ENCODE measurements at places on chromosomes 6 and 20. TPM values are rescaled to one million over a fixed set of nuclear protein-coding genes. Genes with fewer than 3 reads are reported as not detected.

DNA sequence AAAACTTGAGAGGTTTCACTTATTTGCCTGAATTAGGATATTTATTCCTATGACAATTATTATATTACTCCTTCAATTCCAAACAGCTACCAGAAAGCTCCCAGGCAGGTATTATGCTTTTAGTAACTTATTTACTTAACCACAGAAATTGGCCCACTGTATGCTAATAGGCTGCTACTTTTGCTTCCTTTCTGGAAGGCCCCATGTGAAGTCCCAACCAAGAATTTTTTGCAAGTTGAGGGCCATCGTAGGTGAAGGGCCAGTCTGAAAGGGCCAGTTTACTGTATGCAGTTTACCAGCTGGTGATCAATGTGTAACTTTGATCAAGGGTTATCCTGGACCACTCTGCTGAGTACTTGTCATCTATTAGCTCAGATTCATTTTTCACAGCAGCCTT is 45.0 kb downstream of the EDN1 start:
- H3K4me3 ChIP-seq: no peak overlapping the region
- DNase-seq: no peak

DNA sequence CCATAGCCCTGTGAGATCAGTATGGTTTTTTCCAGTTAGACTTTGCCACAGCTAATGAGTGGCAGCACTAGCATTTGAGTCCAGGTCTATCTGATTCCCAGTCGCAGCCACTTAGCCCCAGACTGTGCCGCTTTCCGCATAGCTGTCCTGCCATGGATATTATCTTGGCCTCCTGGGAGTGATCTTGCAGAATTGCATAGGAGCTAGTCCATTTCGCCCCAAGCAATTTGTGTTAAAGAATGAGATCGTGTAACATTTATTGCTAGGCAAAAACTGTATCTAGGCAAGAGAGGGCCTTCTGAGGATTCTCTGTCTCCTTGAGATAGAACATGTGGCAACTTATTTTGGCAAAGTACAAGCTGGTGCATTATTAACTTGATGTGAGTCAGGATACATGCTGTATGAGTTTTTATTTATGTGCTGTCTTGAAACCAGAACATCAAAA is 74.2 kb downstream of the EZR start:
- peaks cover 64% of the 10 kb centered on the region for H3K36me3 ChIP-seq
- no peak overlapping the region for H3K27ac ChIP-seq
- no peaks in the 10 kb centered on the region for H3K4me1 ChIP-seq
- no peak for DNase-seq
- H3K4me3 ChIP-seq: no peak overlapping the region

GRCh38 chr6:27188061-27188884 is 59.2 kb upstream of the PRSS16 start:
- no peaks in the 10 kb centered on the region for H3K36me3 ChIP-seq
- peak; percentile 80 for DNase-seq
- H3K27me3 ChIP-seq: peaks cover 6% of the 10 kb centered on the region
- H3K27ac ChIP-seq: peak overlapping the region; percentile 50
- H3K4me3 ChIP-seq: peak overlapping the region; percentile 92

SLC17A1 gene
- 0.28 TPM for total RNA-seq

DNA sequence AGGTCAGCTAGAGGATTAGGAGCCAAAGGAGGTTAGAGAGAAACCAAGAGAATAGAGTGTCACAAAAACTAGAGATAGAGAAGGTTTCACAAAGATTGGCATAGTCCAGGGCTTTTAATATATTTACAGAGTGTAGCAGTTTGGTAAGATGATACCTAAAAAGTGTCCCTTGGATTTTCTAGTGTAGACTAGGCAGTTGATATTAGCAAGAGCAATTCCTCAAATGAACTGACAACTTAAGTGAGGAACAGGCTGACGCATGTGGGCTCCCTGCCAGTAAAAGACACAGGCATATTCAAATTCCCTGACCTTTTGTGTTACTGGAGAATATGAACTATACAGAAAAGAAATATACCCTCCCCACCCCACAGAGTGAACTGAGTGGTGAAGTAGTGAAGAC is 40.1 kb downstream of the VTA1 start:
- H3K4me1 ChIP-seq: peaks cover 2% of the 10 kb centered on the region
- H3K27ac ChIP-seq: no peak overlapping the region
- H3K4me3 ChIP-seq: no peak overlapping the region
- no peak for DNase-seq
- H3K27me3 ChIP-seq: no peaks in the 10 kb centered on the region

DNA sequence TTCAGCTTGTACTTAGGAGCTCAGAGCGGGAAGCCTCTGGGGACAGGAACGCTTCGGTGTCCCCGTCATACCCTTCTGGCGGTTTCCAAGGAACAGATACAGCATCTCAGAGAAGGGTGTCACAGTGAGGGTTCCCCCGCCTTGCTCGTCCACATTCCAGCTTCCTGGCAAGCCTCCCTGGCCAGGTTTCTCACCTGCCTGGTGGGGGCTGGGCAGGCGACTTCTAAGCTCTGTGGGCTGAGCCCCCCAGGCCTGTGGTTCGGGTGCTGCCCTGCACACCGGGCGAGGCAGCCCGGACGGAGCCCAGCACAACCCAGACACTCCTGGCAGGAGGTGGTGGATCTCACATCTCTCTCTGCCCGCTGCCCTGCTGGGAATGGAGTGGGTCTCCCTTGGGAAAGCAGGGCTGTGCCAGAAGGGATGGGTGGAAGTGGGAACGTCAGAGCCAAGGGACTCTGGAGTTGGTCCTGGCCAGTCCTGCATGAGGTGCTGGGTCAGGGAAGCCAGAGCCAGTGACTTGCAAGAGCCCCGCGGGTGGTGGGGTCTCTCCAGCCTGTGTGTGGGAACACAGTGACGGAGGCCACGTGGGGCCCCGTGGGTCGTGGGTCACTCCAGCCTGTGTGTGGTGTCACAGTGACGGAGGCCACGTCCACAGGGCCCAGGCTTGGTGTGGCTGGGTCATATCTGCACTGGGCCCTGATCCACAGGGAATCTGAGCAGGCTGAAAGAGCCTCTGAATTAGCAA is 47.7 kb upstream of the SMOC2 start:
- no peak for DNase-seq
- no peaks in the 10 kb centered on the region for H3K27me3 ChIP-seq
- H3K4me3 ChIP-seq: no peak overlapping the region
- H3K36me3 ChIP-seq: no peaks in the 10 kb centered on the region

DNA sequence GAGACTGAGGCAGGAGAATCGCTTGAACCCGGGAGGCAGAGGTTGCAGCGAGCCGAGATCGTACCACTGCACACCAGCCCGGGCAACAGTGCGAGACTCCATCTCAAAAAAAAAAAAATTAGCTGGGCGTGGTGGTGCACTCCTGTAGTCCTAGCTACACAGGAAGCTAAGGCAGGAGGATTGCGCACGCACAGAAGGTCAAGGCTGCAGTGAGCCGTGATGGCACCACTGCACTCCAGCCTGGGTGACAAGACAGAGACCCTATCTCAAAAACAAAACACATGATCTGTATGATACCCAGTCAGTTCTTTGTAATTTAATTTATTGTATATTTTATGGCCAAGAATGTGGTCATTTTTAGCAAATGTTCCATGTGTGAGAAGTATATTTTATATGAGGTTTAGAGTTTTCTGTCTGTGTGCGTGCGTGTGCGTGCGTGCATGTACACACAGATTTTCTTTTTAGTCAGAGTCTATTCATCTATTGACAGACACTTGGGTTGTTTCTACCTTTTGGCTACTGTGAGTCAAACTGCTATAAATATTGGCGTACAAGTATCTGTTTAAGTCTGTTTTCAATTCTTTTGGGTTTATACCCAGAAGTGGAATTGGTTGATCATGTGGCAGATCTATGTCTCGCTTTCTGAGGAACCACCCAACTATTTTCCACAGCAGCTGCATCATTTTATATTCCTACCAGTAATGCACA is 22.2 kb upstream of the MYL9 start:
- no peak overlapping the region for H3K4me3 ChIP-seq
- DNase-seq: no peak
- no peak overlapping the region for H3K27ac ChIP-seq
- peaks cover 5% of the 10 kb centered on the region for H3K4me1 ChIP-seq
- H3K27me3 ChIP-seq: no peaks in the 10 kb centered on the region

- H3K4me3 ChIP-seq: no peak overlapping the region
- peaks cover 52% of the 10 kb centered on the region for H3K27me3 ChIP-seq
- no peak overlapping the region for H3K27ac ChIP-seq
Observed at GRCh38 chr6:36350681-36351571, 14.2 kb upstream of the BNIP5 start.

DNA sequence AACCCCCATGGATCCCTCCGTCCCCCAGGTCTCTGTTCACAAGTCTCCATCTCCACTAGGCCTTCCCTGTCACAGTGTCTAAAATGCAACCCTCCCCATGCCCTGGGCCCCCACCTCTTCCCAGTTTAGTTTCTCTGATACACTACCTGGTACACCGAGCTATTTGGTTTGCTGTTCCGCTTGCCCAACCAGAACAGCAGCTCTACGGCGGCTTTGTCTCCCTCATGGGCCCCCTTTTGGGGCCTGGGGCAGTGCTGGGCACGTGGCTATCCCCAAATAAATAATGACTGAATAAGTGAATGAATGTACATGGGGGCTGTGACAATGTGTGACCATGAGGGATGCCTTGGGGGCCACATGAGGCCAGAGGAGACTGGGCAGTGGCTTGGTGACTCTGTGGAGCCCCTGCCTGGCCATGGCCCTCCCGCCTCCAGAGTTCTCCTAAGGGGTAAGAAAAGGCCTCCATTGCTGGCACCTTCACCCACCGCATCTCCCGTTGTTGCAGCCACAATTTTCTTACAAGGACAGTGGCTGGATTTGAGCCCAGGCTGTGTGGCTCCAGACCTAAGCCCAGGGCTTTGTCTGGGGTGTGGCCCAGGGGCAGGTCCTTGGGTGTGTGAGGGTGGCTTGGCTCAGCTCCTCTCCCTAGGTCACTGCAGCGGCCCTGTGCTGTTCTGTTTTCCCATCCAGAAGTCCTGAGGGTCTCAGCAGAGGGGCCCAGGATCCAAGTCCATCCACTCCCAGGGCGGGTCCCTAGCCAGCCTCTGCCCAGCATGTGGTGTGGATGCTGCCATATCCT is 408.5 kb upstream of the SULF2 start:
- no peak overlapping the region for H3K27ac ChIP-seq
- no peak overlapping the region for H3K4me3 ChIP-seq
- no peak for DNase-seq
- H3K27me3 ChIP-seq: no peaks in the 10 kb centered on the region
- no peaks in the 10 kb centered on the region for H3K4me1 ChIP-seq

DNA sequence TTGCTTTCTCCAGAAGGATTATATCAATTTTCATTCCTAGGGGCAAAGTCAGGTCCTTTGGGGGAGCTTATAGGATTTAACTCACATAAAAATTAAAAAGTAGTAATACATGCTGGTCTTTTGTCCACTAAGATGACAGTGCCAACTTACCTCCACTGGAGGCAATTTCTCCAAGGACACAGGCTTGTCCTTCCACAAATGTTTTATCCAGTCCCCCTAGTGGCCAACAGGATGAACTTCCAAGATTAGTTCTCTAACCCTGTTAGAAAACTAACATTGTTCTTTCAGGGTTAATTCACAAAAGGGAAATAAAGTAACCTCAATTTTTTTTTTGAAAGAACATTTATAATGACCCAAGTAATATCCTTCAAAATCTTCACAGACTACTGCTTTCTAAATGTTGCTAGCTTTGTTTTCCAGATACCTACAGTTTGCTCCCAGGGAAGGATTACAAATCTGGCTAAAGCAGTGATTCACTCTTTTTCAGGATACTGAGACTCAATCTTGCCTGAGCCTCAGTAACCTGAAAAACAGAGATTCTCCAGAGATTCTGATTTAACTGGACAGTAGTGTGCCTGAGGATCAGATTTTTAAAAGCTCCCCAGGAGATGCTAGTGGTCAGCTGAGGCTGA is 31.7 kb upstream of the UBR2 start:
- H3K27me3 ChIP-seq: peaks cover 1% of the 10 kb centered on the region
- H3K4me1 ChIP-seq: no peaks in the 10 kb centered on the region
- peak; percentile 72 for DNase-seq
- H3K27ac ChIP-seq: no peak overlapping the region
- H3K4me3 ChIP-seq: no peak overlapping the region

ROS1 gene
- not detected for total RNA-seq

GRCh38 chr20:53069132-53069531 is 97.0 kb downstream of the TSHZ2 start:
- H3K27ac ChIP-seq: peak overlapping the region; percentile 78
- no peak overlapping the region for H3K4me3 ChIP-seq
- peaks cover 32% of the 10 kb centered on the region for H3K36me3 ChIP-seq
- DNase-seq: no peak
- peaks cover 42% of the 10 kb centered on the region for H3K4me1 ChIP-seq
- no peaks in the 10 kb centered on the region for H3K27me3 ChIP-seq

MATN4 gene
- total RNA-seq: 1.5 TPM

DNA sequence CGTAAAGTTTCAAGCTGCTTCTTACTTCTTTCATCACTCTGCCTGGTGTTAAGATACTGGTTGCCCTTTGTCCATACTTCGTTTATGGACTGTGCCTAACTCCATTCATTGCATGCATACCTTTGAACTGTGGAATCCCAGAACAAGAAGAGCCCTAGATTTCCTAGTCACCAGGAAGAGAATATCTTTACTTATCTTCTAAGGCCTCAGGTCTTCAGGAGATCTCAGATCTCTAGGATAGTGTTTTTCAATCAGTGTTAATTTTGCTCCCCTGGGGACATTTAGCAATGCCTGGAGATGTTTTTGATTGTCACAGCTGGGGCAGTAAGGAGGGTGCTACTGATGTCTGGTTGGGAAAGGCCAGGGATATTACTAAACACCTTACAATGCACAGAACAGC is 35.5 kb upstream of the GJA1 start:
- no peak overlapping the region for H3K4me3 ChIP-seq
- H3K27me3 ChIP-seq: peaks cover 2% of the 10 kb centered on the region
- H3K4me1 ChIP-seq: no peaks in the 10 kb centered on the region
- H3K27ac ChIP-seq: no peak overlapping the region
- no peaks in the 10 kb centered on the region for H3K36me3 ChIP-seq

GRCh38 chr6:35432291-35432690 is 19.8 kb upstream of the FANCE start:
- H3K4me1 ChIP-seq: no peaks in the 10 kb centered on the region
- no peak overlapping the region for H3K27ac ChIP-seq
- no peaks in the 10 kb centered on the region for H3K27me3 ChIP-seq
- peaks cover 17% of the 10 kb centered on the region for H3K36me3 ChIP-seq
- no peak for DNase-seq
- H3K4me3 ChIP-seq: no peak overlapping the region

GRCh38 chr6:112027942-112028674 is 25.8 kb upstream of the CCN6 start:
- H3K27me3 ChIP-seq: no peaks in the 10 kb centered on the region
- peaks cover 47% of the 10 kb centered on the region for H3K4me1 ChIP-seq
- peak overlapping the region; percentile 93 for H3K27ac ChIP-seq
- H3K36me3 ChIP-seq: peaks cover 19% of the 10 kb centered on the region
- DNase-seq: peak; percentile 90

- no peaks in the 10 kb centered on the region for H3K27me3 ChIP-seq
- H3K4me1 ChIP-seq: peaks cover 67% of the 10 kb centered on the region
- peak overlapping the region; percentile 94 for H3K27ac ChIP-seq
- H3K36me3 ChIP-seq: no peaks in the 10 kb centered on the region
Observed at GRCh38 chr6:33904050-33904746, 100.4 kb upstream of the MLN start.
